ENCODE measurements at places on chromosomes 4 and X.

- no peak for DNase-seq
These were observed 85.7 kb downstream of the CRLF2 start for GRCh38 chrX:1126738-1127137.

DNA sequence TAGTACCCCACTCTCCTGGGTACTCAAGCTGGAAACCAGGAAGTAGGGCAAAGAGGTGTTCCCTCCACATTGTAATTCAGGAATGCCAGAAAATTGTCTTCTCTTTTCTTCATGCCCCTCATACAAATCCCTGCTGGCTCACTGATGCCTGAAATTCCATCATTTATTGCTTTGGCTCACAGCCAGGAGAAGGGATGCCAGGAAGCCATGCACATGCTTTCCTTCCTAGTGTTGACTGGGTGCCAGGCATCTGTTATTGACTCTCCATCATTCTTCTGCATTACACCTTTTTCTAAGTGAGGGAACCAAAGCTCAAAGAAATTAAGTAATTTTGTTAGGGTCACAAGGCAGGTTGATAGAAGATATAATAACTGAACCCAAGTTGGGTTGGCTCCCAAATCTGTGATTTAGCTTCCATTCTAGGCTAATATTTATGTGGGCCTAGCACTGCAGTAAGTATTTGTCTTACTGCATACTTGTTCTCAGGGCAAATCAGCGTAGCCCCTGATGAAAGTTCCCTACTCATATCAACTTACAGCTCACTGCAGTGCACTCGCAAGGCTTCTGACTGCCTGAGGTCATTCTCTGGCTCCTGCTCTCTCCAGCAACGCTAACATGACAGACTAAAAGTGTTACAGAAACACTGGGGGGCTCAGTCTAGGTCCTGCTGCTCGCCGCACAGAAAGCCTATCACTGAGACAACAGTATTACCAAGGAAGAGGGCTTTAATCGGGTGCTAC, 89.0 kb downstream of the TRAPPC11 start:
- no peak for DNase-seq

DNA sequence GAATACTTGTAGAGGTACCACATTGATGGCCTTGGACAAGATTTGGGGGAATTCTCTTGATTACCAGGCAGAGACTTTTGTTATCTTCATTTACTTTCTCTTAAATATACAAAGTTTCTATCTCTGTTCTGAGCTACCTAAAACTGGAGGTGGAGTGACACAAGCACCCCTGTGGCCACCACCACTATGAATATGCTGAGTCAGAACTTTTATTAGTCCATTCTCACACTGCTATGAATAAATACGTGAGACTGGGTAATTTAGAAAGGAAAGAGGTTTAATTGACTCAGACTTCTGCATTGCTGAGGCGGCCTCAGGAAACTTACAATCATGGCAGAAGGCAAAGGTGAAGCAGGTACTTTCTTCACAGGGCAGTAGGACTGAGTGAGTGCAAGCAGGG, 67.1 kb downstream of the RTL3 start:
- DNase-seq, result no peak

GRCh38 chrX:23008431-23009099, 8.8 kb downstream of the DDX53 start:
- peak; percentile 16 for DNase-seq

DNA sequence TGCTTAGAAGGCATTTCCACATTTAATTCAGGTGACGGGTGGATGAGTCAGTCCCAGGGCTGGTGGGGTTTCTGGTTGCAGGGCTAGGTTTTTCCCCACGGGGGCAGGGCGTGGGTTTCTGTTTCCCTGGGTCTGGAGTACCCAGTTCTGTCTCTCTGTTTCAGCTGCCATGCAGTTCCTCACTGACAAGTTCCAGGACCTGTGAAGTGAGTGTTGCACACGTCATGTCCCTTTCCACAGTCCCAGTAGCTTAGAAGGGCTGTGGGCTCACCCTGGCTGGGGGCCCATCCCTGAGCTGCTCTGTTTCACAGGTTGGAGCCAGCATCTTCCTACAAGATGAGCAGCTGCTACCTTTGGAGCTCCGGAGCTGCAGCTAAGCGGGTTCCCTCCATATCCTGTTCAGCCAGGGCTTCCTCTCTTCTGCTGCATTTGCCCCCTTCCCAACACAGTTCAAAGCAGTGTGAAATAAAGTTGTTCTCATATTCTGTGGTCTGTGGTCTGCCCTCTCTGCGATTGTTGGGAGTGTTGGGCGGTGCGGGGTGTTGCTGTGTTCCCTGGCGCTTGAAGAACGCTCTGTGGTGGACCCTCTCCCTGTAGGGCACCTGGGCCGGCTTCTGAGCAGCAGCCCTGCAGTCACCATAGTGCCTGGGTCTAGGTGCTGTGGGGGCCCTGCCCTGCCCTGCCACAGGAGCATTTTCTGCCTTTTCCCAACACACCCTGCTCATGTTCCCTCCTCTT, 3.9 kb downstream of the LOC101059915 start:
- DNase-seq, result no peak

- DNase-seq, result no peak
These were observed 448.2 kb downstream of the PPARGC1A start for GRCh38 chr4:23441530-23442069.

DNA sequence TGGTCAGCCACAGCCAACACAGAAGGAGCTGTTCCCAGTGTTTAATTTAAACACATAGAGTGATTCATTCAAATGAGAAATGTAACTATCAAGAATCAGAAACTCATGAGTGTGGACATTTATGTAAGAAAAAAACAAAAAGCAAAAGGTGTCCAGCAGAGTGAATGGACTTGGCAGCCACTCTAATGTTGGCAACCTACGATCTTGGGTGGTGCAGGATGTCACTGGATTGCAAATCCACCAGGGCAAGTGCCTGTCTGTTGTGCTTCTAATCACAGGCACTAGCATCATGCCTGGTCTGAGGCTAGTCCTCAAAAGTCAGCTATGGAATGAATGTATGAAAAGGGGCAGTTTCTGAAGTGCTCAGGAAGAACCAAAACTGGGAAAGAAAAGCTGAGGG, 277.7 kb upstream of the CLNK start:
- DNase-seq, result no peak

- no peak for DNase-seq
These were observed 39.7 kb downstream of the CPLX1 start for GRCh38 chr4:786074-786741.

DNA sequence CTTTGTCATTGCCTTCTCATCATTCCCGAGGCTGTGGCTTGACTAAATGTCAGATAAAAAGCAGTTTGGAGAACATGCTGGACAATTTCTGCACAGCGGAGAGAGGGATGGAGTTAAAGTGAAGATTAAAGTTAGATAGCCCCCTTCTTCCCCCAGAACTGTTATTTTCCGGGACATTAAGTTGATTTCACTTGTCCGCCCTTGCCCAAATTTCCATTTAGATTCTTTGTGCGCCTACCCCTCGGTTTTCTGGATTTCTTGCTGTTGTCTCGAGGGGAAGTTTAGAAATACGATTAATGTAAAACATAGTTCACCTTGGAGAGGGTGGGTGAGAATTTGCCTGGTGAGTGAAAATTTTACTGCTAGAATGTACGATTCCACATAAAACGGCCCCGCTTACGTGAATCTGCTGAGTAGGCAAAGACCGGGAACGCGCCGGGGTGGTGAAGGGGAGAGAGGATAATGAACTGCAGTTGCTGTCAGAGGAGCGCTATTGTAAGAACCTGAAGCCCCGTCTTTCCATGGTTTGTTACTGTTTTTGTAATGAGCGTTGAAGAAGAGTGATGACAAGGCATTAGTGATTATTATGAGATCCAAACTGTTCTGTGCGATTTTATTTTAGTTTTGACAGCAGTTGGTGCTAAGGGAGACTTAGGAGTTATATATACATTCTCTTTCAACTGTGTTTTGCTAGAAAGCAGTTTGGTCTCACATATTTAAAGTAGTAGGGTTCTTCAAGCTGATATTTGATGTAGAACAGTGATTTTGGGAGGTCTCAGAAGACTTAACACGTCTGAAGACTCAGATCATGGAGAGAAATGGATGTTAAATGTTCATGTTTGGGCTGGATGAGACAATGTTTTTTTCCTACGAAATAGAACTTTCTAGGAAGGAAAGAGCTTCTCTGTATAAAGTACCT, 73.0 kb downstream of the AFF1 start:
- peak; percentile 47 for DNase-seq

DNA sequence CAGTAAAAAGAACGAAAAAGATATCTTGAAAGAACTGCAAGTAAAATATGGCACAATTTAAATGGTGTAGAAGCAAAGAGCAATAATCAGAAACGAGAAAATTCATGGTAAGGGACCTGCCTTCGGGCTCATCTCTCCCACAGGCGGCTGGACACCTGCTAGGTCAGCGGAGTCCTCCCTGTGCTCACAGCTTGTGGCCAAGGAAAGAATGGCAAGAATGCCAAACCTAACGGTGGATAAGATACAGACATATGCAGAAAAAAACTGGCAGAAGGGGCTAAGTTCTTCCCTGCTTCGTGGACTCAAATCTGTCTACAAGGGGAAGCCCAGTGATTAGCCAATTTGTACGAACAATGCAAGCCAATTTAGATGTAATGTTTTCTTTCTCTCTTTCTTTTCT, 152.1 kb upstream of the VCX start:
- DNase-seq, result no peak

- no peak for DNase-seq
These were observed 87.6 kb downstream of the SEL1L3 start for GRCh38 chr4:25775166-25775565.

- DNase-seq, result no peak
These were observed 88.0 kb downstream of the NAA11 start for GRCh38 chr4:79237851-79238250.

- peak; percentile 8 for DNase-seq
These were observed 311.2 kb upstream of the GATB start for GRCh38 chr4:152072001-152072485.

GRCh38 chrX:39152106-39152649, 350.9 kb downstream of the MID1IP1 start:
- no peak for DNase-seq

DNA sequence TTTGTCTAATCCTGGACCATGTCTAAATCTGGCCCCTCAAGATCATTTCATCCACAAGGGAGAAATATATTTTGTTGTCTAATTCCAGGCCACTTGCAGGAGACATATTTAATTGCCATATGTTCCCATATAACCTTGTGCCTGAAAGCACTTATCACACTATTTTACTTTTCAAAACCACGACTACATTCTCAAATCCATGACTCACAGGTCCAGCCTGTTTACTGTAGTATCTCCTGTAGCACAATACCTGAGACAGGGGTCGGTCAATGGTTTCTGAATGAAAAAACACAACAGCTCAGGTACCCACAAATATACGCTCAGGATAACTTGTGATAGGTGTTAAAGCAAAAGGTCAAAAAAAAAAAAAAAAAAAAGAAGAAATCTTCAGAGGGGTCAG, 60.9 kb downstream of the SEC24D start:
- DNase-seq, result peak; percentile 44

DNA sequence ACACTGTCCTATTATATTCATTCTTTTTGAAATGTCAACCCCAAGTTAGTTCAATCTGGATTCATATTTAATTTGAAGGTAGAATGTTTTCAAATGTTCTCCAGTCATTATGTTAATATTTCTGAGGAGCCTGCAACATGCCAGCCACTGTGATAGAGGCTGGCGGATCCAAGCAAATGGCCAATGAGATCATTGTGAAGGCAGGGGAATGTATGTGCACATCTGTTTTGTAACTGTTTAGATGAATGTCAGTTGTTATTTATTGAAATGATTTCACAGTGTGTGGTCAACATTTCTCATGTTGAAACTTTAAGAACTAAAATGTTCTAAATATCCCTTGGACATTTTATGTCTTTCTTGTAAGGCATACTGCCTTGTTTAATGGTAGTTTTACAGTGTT, 1.6 kb downstream of the CXCL1 start:
- DNase-seq, result peak; percentile 33

DNA sequence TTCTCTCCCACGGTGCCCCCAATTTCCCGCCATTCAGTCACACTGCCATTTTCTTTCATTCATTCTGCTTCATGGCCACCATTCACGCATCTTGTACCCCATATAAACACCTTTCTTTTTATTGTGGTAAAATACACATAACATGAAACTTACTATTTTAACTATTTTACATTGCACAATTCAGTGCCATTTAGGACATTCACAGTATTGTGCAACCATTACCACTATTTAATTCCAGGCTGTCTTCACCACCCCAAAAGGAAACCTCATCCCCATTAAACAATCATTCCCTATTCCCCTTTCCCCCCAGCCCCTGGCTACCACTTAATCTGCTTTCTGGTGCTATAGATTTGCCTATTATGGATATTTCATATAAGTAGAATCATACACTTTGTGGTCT, 15.9 kb downstream of the SPACA5 start:
- DNase-seq, result no peak

GRCh38 chrX:22043872-22044271, 11.7 kb downstream of the PHEX start:
- no peak for DNase-seq

DNA sequence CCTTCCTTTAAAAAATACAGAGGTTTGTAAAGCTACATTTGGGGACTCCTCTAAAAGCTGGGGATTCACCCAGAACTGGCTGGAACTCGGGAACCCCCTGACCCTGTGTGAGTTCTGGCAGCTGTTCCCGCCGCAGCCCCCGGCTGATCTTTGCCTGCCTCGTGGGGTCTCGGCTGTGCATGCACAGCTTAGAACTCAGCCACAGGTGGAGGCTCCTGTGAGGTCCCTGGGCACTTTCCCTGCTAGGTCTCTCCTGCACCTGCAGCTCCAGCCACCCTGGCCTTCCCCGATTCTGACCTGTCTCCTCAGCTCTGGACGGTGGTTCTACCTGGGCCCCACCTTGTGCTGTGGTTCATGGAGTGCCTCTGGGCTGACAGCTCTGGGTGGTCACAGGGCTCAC, 48.6 kb upstream of the HGFAC start:
- DNase-seq, result no peak

DNA sequence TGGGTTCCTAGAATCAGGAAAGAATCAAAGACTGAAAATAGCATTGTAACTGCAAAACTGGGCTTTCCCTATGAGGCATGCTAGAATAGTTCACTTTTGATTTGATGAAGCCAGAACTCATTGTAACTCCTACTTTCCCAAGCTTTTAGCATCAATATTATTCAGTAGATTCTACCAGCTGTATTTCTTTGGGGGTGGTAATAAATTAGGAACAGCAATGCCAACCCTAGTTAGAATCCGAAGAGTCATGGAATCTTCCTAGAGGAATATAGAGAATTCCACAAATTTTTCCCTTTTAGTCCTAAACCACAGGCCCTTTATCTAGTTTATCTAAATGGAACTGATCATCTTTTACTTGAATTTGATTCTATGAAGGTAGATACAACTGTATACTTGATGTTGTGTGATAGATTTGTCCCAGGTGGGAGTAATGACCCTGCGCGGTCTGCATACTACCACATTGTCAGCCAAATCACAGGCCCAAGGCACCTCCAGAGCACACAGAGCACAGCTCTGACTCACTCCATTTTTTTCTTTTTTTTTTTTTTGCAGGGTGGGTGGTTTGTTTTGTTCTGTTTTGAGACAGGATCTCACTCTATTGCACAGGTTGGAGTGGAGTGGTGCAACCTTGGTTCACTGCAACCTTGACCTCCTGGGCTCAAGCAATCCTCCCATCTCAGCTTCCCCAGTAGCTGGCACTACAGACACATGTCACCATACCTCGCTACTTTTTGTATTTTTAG, 66.6 kb downstream of the EDNRA start:
- peak; percentile 63 for DNase-seq
